Cardiac fibroblast (primary cell): ENCODE measurements at places on chromosomes 16 and 17.

DNA sequence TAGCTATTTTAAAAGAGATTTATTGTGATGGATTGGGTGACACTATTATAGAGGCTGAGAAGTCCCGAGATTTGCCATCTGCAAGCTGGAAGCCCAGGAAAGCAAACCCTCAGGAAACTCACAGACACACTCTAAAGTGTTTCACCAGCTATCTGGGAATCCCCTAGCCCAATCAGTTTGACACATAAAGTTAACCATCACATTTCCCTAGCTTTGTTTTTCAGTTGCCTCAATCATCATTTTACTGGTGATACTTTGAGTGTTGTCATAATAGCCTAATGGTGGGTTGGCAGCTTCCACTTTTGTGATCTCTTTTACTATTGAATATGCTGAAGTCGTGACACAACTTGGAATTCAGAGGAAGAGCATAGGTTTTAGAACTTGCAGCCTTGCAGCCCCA lies 1.8 kb downstream of the SGF29 start:
- DNase-seq, result no peak

DNA sequence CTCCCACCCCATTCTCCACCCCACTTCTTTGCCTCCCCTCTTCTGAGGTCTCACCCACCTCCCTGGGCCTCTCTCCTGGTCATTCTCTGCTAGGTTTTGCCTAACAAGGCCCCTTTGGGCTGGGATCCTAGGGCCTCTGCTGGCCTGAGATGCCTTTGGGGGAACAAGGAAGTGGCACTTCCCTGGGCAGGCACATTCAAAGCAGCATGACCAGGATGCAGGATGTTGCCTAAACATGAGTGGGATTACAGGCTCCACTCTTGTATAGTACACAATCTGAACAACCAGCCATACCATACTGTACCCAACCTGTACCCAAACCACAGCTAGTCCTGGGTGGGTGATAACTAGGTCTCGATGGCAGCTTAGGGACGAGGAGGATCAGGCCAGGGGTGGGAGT lies 9.0 kb downstream of the GALK1 start:
- DNase-seq, result no peak

DNA sequence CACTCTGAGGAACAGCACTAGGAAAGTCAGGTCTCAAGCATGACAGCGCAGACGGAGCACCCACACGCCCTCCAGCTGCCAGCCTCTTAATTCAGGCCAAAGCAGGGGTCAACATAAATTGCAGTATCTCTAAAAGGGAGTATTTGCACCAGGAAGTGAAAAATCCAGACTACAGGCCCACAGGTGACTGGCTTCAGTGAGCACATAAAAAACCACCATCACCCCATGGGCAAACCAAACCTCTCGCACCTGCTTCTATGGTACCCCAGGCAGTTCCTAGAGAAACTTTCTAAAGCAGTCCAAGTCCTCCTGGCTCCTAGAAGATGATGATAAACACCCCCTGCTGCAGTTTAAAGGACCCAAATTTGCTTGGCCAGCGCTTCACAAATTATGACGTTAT lies 129.8 kb downstream of the ZNF423 start:
- DNase-seq, result no peak

- DNase-seq, result no peak
These were observed 27.2 kb upstream of the XYLT2 start for GRCh38 chr17:50318501-50319285.

- peak; percentile 36 for DNase-seq
These were observed 8.3 kb downstream of the NKIRAS2 start for GRCh38 chr17:42027961-42028790.

GRCh38 chr16:47019568-47019967 lies 46.1 kb upstream of the DNAJA2 start:
- peak; percentile 16 for DNase-seq

DNA sequence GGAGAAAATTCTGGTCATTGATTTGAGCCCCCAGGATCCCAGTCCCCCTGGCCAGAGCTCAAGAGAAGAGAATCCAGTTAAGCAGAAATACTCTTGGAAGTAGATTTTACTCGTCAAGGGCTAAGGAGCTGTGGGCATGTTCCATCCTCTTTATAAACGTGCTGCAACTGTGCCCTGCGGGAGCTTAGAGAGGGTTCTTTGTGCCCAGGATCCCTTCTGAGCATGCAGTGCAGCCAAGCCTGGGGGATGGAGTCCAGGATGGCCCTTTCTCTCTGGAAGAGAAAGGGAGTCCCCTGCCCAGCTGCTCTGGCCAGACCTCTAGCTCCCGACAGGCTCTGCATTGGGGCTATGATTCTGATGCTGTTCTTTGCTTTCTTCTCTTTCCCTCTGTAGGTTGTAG lies 9.5 kb upstream of the LGALS9 start:
- no peak for DNase-seq

DNA sequence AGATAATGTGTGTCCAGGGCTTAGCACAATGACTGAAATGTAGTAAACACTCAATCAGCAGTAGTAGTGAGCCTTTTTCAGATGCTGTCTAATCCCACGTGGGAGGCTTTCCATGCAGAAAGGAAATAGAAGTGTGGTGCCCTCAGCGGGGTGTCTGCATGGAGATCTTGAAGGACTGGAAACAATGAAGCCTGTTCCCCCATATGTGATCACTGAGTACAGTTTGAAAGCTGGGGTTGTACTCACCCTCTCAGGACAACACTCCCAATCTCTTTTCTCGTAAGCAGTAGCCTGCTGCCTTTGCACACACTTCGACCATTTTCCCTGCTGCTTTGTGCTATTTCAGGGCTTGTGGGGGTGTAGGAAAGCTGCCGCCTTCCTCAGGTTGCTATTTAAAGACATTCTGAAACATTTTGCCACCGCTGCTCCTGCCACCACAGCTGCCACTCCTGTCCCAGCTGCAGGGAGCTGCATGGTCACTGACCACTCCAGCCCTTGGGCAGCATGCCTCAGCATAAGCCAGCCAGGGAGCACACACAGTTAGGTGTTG lies 40.6 kb upstream of the HAS3 start:
- DNase-seq, result no peak

DNA sequence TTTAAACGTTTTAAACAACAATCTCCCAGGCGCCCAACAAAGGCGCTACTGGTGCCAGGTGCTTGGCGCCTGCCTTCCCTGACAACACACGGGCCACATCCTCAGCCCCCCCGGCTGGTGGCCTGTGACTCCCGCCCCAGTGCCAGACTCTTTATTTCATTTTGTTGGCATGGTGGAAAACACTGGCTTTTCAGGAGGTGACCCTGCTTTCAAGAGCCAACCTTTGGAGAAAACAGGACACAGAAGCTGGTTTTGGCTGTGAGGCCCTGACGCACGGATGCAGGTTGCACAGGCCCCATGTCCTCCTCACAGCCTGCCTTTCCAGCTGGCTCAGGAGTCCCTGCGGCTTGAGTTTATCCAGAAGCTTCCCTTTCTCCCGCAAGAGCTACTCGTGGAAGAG lies 100.0 kb downstream of the METRNL start:
- DNase-seq, result no peak

DNA sequence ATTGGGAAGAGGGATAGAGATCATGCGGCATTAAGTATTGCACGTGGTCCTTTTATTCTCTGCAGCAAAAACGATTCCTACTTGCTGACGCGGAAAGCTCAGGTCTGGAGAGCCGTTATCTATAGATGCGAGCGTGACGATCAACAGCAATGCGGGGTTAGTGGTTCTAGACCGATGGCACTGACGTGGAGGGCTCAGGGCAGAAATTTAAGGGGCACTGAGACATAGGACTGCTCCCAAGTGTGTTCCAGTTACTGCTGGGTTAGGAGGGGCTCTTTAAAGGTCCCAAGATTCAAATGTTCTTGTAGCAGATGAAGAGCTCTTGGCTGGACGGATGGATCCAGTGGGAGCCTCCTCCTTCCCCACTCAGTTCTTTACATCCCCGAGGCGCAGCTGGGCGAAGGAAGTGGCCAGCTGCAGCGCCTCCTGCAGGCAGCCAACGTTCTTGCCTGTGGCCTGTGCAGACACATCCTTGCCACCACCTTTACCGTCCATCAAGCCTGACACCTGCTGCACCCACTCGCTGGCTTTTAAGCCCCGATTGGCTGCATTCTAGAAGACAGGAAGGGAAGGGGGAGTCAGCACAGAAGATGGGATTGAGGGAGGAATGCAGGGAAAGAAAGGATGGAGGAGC lies 732 bp upstream of the EXOSC6 start:
- DNase-seq, result peak; percentile 32

DNA sequence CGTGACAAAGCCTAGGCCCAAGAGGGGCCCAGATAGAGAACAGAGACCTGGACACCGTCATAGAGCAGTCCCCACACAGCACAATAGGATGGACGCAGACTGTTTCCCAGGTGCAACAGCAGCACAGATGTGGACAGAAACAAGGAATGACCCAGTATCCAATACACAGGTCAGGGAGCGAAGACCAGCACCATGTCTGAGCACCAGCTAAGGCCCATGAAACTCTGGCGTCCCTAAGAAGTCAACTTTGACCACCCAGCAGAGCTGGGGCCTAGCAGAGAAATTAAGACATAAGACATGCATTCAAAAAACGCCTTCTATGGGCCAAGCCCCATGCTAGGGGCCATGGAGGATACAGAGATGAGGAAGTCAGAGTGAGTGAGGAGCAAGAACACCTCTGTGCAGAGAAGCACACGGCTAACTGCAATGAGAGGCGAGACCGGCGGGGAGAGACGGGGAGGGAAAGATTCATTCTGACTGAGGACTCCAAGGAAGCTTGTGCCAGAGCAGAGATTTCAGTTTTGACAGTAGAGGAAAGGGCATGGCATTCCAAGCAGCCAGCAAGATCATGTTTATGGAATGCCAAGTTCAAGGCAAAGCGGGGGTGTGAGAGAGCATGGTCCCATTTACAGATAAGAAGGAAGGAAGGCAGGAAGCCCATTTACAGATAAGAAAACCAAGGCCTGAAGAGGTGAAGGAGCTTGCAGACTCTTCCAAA lies 50.8 kb downstream of the PITPNM3 start:
- peak; percentile 86 for DNase-seq

DNA sequence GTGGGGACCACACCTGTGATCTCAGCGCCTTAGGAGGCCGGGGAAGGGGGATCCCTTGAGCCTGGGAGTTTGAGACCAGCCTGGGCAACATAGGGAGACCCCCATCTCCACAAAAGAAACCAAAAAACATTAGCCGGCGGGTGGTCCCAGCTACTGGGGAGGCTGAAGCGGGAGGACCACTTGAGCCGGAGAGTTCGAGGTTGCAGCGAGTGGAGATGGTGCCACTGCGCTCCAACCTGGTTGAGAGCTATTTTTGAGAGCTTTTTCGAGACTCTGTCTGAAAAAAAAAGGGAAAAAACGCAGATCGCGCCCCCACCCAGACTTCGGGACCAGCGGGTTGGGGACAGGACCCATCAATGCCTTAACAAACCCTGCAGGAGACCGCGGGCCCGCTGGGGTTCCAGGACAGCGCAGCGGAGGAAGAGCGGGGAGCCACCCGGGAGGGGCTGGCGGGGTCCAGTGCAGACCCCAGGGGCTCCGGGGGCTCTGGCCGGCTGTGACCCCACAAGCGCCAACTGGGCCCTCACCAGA lies 762 bp upstream of the BAIAP3 start:
- DNase-seq, result no peak

GRCh38 chr17:73066148-73066884 lies 26.2 kb downstream of the SLC39A11 start:
- DNase-seq, result no peak

DNA sequence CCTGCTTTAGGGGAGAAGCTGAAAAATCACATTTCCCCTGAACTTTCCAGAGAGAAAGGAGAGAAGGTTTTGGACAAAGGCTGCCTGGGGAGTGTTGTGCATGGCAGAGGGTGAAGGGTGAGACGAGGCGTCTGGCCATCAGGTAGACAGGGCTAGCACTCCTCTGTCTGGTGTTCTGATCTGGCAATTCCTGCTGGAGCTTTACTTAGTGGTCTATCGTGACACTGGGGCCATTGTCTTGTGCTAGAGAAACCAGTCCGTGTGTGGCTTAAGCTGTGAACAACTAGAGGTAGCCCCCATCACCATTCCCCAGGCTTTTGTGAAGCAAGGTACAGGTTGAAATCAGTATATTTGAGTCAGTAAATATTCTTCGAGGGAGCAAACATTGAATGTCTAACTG lies 8.5 kb downstream of the RHBDL3 start:
- DNase-seq, result no peak

DNA sequence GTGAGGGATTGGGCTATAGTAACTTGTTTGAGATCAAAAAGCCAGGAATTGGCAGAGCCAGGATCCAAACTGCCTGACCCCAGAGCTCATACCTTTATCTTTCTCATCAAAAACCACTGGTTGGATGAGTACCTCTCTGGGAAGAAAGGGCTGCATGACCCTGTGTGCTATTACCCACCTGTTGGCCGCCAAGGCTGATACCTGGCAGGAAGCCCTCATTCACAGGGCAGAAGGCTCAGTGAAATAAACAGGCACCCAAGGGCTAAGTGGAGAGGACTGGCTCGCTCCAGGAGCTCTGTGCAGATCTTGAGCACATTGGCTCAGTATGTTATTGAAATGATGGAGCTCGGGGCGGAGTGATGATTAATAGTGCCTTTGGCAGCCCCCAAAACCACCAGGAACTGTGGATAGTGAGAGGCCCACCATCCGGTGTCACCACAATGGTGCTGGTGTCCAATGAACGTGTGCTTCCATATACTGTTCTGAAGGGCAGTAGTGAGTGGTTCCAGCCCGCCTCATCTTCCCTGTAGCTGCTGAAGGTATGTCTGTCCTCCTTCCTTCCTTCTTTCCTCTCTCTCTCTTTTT lies 197.6 kb downstream of the MSI2 start:
- no peak for DNase-seq

DNA sequence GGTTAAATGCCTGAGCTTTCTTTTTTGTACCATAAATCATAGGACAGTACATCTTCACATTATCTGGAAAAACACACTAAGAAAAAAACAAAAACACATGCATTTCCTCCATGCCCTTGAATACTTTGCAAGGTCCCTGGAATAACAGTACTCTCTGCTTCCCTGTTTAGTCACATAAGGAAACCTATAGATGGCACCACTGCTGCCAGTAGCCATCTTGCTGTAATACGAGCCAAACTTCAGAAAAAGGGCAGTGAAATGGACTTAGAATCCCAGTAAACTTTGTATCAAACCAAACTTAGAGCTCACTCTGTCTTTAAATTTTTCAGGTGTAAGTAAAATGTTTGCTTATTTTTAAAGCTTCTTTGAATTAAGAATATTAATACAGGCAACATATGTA lies 435.5 kb downstream of the KCNJ2 start:
- DNase-seq, result no peak

DNA sequence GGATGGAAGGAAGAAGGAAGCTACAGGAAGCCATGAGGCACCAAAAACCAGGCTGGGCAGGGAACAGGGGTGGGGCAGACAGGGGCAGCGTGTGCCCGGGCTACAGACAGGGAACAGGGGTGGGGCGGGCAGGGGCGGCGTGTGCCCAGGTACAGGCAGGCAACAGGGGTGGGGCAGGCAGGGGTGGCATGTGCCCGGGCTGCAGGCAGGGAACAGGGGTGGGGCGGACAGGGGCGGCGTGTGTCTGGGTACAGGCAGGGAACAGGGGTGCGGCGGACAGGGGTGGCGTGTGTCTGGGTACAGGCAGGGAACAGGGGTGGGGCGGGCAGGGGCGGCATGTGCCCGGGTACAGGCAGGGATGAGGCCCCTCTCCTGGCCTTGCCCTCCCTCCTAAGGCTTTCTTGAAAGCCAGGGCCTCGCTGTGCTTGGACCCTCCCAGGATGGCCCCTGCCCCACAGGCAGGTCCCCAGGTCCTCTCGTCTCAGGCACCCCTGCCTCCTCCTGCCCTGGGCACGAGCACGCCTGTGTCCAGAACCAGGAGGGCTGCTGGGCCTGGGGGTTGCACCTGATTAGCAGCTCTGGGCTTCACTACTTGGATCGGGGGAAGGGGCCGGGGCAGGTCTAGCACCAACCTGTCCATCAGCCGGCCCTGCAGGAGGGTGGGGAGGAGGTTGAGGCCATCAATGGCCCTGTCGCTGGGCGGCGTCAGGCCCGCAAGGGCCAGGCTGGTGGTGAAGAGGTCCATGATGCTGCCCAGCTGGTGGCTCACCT lies 14.5 kb upstream of the APRT start:
- DNase-seq, result no peak

GRCh38 chr16:1309888-1310831 lies 724 bp downstream of the UBE2I start:
- peak; percentile 49 for DNase-seq
